Dermis microvascular lymphatic vessel endothelial cell (primary cell): ENCODE measurements at places on chromosomes 11 and 22.

- peak; percentile 32 for DNase-seq
Measured at GRCh38 chr11:77547863-77548551, 41.7 kb upstream of the AQP11 start.

DNA sequence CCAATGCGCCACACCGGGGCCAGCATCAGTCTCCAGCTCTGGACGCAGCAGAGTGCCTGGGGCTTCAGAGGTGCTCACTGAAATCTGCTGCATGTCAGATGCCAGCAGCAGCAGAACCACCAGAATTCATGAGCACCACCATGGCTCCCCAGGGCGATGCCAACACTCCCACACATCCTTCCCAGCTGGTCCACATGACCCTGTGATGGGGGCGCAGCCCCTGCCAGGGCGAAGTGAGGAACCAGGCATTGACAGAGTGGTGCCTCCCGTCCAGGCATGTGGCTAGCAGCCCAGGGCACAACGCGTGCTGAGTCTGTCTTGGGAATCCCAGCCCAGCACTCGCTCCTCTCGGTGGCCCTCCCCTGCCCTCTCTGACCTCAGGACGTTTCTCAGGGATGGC lies 80.4 kb downstream of the DHCR7 start:
- DNase-seq, result no peak

- no peak for DNase-seq
Measured at GRCh38 chr22:49302150-49302460, 525.6 kb downstream of the BRD1 start.

- no peak for DNase-seq
Measured at GRCh38 chr11:72621008-72621610, 53.1 kb downstream of the PDE2A start.

GRCh38 chr11:76665172-76665571 lies 5.4 kb downstream of the LRRC32 start:
- DNase-seq, result no peak

GRCh38 chr22:43411040-43411868 lies 560 bp upstream of the MPPED1 start:
- DNase-seq, result no peak

GRCh38 chr22:49329636-49330035 lies 498.0 kb downstream of the BRD1 start:
- no peak for DNase-seq

DNA sequence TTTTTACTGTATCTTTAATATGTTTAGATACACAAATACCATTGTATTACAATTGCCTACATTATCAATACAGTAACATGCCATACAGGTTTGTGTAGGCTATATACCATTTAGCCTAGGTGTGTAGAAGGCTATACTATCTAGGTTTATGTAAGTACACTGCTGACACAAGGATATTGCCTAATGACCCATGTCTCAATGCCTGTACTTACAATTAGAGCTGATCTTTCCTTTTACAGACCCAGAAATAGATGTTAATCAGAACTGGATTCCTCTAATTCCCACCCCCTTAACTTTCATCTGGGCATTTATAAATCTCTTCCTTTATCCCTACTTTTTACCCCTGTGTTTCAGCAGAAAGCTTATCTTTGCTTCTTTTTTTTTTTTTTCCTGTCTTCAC lies 229.5 kb downstream of the METTL15 start:
- no peak for DNase-seq

GRCh38 chr11:124612567-124613246 lies 1.5 kb downstream of the PANX3 start:
- no peak for DNase-seq

- no peak for DNase-seq
Measured at GRCh38 chr11:60252213-60253108, 9.5 kb upstream of the MS4A4E start.

DNA sequence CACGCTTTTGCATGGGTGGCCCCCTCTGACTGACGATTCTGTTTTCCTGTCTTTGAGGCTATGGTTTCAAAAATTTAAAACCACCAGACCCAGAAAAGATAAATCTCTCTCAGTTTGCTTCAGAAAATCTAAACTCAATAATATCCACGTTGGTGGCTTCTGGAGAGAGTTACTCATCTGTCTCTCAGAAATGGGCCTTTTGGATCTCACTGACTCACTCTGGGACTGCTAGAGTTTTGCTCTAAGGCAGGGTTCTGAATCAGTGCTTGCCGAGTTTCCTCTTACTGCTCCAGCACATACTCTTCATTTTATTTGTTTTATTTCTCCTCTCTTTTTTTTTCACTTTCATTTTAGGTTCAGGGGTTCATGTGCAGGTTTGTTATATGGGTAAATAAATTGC lies 305.7 kb downstream of the BLID start:
- DNase-seq, result no peak

- no peak for DNase-seq
Measured at GRCh38 chr11:77778549-77778948, 42.0 kb downstream of the RSF1 start.

GRCh38 chr11:30619767-30620166 lies 33.6 kb upstream of the MPPED2 start:
- DNase-seq, result no peak

DNA sequence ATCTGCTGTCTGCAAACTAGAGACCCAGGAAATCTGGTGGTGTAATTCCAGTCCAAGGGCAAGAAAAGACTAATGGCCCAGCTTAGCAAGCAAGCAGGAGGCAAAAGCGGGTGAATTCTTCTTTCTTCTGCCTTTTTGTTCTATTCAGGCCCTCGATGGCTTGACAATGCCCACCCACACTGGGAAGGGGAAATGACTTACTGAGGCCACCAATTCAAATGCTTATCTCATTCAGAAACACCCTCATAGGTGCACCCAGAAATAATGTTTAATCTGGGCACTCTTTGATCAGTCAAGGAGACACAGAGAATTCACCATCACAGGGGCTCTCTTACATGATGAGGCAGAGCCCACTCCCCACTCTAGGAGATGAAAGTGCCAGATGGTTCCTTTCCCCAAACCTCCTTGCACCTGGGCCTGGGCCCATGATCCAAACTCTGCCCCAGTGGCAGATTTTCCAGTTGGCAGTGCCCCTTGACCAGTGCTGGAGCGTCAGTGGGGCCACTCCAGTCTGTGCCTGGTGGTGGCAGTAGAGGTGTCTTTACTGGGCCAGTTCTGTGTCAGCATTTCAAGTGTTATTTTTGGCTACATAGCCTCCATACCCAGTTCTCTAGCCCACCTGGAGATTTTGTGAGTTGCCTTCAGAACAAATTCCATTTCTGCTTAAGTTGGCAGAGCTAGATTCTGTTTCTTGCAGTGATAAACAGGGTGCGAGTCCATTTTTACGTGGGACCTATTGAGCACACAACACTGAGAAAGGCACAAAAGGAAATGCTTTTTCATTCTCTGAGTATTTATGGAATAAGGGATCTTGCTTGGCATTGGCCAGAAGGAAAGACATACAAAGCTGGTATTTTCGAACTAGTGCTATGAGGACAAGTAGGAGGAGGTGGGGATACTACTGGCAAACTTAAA lies 7.5 kb downstream of the ELMOD1 start:
- DNase-seq, result no peak

GRCh38 chr11:80486678-80487077 lies 1045.8 kb upstream of the TENM4 start:
- no peak for DNase-seq

GRCh38 chr11:74695705-74696280 lies 35.4 kb downstream of the CHRDL2 start:
- no peak for DNase-seq

DNA sequence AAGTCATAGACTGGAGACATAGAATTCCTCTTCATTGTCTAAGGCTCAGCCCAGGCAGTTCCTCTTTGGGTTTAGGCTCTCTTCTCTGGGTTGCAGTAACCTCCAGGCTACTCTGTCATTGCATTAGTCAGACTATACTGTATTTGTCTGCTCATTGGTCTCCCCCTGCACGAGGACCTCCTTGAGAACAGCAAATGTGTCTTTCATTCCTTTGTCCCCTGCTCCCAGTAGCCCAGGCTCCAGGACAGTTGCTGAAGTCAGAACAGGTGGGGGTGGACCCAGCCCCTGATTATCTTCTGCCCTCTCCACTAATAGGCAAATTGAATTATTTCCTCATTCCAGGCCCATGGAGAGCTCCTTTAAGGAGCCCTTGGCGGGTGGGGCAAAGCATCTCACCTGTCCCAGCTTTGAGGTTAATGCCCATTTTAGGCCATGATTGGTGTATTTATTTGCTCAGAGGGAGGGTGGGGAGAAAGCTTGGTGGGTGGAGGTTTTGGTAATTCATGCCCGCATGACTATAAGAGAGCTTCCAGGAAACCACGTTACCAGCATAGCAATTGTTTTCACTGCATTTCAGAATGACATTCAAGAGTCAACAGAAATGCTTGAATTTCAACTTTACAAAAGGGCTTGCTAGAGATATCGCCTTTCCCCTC lies 40.9 kb downstream of the NAV2 start:
- no peak for DNase-seq

DNA sequence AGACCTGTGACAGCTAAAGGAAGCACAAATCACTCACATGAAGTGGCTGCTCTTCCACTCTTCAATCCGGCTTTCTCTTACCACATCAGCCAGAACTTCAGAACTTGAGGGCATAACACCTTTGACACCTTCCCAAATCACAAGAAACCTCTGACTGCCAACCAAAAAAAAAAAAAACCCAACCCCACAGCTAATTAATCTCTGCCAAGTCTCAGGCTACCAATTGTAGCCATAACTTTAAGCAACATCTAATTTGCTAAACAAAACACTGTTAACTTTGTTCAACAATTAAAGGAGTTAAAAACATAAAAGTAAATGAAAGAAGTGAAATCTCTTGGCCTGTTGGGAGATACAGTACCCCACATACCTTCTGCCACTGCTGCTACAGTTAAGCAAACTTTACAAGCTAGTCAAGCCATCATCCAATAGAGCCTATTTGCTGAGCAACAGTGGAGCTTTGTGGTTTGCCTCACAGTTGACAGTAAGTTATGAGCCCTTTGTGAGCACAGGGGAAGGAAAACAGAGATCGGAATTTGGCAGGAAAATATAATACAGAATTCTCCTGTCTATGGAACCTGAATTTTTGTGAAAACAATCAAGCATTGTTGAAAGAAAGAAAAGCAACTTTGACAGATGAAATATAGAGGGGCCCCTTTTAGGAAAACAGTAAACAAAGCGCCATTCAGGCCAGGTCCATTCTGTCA lies at the start of gene SOX6:
SOX6 (minus strand) TSS at position 490 of the 704 bp plus-strand sequence. CDS start 15,298 bp downstream, outside the sequence.
- DNase-seq, result no peak

GRCh38 chr11:23725752-23726151 lies 771.1 kb upstream of the LUZP2 start:
- no peak for DNase-seq

DNA sequence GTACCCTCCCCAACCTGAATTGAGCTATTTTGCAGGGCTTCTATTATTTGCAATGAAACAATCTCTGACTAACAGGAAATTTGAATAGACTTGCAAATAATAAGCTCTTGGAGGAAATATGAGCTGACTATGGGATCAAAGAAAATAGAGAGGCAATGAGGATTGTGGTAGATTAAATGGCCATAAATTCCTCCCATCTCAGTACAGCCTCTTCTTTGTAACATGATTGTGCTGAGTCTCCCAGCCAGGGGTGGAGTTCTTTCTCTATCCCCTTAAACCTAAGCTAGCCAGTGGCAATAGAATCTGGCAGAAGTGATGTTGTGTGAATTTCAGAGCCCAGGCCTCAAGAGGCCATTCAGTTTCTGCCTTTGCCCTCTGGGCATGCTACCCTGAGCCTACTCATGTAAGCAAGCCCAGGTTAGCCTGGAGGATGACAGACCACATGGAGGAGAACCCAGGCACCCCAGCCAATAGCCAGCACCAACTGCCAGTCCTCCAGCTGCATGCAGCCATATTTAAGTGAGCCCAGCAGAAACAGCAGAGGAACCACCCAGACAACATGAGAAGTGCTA lies 86.8 kb upstream of the TP53I11 start:
- no peak for DNase-seq

DNA sequence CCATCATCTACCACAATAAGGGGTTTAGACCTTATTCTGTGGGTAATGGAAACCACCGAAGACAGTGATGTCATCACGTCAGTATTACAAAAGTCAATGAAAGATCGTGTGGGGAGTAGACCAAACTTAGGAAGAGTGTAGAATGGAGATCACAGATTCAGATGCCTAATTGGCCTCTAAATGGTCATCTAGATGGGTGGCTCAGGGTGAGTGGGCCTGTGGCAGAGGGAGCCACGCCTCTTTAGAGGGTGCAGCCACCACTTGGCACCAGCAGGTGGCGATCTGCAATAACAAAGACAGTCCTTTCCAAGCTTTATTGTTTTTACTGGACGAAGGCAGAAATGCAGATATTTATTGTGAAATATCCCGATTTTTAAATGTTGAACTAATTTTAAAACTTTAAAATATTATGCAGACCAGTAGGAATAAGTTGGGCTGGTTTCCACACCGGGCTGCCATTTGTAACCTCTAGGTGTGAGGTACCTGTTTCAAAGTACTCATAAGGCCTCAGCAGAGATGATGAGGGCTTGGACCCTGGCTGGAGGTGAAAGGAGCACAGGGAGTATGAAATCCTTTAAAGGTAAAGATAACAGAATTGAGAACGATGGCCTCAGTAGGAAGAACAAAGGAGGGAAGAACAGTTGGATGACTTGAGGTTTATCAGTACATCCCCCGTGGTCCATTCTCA lies 222.0 kb downstream of the DBX1 start:
- peak; percentile 42 for DNase-seq

GRCh38 chr22:26238596-26238995 lies 69.3 kb downstream of the SEZ6L start:
- DNase-seq, result no peak

- no peak for DNase-seq
Measured at GRCh38 chr11:75509020-75509720, 16.6 kb downstream of the GDPD5 start.

DNA sequence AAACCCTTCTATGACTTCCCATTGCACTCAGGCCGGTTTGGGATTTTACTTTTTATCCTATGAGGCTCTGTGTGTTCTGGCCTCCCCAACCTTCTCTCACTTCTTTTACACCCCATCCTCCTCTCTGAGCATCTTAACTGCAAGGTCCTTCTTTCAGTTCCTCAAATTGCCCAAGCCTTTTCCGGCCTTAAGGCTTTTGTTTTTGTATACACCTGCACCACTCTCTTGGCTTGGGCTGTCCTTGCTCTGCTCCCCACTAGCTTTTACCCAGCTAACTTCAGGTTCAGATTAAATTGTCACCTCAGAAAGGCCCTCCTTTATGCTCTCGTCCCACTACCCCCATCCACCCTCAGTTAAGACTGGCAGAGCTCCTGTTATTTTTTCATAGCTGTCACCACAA lies 55.5 kb downstream of the FAM83F start:
- DNase-seq, result no peak

- DNase-seq, result no peak
Measured at GRCh38 chr11:111236383-111236782, 9.1 kb upstream of the POU2AF2 start.

GRCh38 chr11:72263361-72263760 lies 19.4 kb upstream of the PHOX2A start:
- DNase-seq, result peak; percentile 31

DNA sequence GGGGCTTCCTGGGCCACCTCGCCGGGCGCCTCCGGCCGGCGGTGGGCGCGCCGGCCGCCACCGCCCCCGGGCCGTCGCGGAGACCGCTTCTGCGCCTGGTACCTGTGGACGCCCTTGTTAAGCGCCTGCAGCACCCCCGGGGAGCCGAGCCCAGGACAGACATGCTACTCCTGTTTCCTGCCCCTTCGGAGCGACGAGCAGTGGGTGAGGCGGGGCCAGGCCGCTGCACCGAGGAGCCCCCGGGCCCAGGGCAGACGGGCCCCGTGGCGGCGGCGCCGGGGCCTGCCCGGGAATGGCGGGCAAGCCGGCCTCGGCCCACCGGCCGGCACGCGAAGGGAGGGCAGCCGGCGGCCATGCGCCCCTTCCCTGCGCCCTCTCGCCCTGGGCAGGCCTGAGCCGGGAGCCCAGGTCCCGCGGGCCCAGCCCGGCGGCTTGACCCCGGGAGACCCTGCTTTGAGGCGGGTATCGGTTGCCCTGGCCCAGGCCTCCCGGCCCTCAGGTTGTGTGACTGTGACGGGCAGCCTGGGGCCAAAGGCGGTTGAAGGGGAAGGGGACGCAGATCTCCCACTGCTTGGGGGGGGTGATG lies 789 bp upstream of the KDM2A start:
- DNase-seq, result peak; percentile 32
